Stromal cell of bone marrow (primary cell): ENCODE measurements at places on chromosomes 4 and X.
A peak's percentile ranks its signal among the peaks of the same experiment; 100 is the strongest.

GRCh38 chrX:10017872-10018271, 50.7 kb downstream of the CLDN34 start:
- DNase-seq = no peak

- no peak for DNase-seq
Measured at GRCh38 chrX:16836371-16836770, 33.8 kb downstream of the RBBP7 start.

DNA sequence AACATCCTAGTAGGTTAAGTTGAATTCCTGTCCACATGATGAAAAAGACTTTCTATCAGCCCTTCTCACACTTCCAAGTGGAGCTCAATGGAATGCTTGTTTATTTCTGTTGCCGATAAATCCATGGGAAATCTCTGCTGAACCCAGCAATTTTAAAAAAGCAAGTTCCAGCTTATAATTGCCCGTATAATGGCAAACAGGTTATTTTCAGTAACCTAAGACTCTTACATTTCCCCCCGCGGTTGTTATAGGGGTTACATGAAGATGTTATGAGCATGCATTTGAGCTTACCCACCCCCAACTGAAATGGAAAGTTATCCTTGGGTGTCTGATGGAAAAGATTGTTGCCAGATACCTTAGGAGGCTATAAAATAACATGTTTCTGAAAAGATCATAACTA, 136.2 kb downstream of the PALLD start:
- no peak for DNase-seq

DNA sequence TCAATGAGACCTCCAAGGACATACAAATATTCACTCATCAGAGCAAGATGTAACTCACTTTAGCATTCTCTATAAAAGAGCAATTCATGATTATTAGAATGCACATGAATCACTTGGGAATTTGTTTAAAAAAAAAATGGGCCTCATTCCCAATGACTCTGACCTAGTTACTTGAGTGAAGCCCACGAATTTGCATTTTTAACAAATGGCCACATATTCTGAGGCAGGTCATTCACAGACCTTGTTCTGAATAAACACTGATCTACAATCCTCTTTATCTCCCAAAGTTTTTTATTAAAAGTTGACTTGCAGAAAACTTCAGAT, 255.1 kb upstream of the VEGFC start:
- no peak for DNase-seq

DNA sequence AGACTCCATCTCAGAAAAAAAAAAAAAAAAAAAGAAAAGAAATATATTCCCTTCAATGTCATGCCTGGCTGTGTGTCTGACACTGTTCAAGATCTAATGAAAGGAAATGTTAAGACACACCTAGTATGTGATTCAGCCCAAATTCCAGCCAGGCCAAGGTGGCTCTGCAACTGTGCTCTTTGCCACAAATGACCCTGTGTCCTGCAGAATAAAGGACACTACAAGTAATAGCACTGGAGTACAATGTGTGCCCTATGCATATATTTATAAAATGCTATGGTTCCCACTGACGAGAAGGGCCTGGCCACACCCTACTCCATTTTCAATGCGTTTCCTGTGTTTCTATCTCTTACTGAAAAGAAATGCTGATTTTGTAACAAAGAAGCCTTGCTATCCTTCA, 98.0 kb upstream of the SORBS2 start:
- DNase-seq = no peak

DNA sequence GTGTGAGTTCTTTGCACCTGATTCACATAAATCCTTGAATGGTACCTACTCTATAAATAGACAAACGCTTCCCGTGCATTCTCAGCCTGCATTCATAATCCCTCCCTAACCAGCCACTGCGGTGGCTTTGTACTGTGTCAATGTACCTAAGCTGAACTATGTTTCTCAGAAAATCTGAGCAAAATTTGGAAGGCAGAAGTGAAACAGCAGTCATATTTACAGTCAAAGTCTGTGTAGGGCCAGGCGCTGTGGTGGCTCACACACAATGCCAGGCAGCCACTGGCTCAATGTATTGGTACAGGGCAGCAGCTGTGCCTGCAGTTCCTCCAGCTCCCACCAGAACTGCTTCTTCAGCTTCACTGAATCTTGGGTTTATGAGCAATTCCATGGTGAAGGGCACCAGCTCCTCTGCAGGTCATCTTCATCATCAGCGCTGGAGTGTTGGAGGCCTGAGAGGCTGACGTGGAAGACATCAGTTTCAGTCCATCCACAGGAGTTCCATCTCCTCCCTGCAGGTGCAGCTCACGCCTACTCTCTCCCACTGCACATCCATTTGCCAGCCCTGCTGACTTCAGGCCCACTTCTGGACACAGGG, 32.3 kb upstream of the IRF2 start:
- no peak for DNase-seq

- DNase-seq = peak; percentile 86
Measured at GRCh38 chr4:54165438-54165837, 63.7 kb upstream of the PDGFRA start.

DNA sequence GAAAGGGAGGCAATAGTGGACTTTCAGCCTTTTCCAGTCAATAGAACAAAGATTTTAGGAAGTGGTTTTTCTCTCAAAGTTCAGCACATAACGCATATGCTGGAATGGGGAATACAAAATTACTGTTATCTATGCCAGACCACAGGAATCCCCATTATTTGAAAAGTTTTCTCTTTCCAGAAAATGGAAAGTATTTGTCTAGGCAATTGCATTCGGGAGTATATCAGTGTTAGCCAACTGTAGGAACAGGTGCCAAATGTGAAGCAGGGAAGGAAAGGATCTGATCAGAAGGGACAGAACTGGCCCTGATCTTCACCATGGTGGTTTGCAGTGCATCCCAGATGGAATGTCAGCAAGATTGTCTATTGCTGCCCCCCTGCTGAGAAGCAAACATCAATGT, 213.6 kb downstream of the CPE start:
- peak; percentile 35 for DNase-seq

DNA sequence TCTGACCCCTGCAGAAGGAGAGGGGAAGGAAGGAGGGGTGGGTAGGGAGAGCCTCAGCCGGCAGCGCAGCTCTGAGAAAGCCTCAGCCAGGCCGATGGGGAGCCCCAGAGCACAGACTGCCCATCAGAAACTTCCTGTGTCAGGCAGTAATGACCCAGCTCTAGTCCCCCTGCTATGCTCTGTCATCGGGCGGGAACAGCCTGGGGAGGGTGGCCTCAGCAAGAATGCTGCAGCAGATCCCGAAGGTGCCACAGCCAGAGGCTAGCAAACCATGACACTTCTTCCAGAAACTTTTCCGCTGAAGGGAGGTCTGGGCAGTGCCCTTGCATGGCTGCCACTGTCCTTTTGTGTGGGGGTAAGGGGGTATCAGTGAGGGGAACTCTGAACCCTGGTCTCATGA, 279.0 kb downstream of the BCOR start:
- no peak for DNase-seq

GRCh38 chr4:89725268-89725667, 111.7 kb downstream of the SNCA start:
- DNase-seq = no peak

DNA sequence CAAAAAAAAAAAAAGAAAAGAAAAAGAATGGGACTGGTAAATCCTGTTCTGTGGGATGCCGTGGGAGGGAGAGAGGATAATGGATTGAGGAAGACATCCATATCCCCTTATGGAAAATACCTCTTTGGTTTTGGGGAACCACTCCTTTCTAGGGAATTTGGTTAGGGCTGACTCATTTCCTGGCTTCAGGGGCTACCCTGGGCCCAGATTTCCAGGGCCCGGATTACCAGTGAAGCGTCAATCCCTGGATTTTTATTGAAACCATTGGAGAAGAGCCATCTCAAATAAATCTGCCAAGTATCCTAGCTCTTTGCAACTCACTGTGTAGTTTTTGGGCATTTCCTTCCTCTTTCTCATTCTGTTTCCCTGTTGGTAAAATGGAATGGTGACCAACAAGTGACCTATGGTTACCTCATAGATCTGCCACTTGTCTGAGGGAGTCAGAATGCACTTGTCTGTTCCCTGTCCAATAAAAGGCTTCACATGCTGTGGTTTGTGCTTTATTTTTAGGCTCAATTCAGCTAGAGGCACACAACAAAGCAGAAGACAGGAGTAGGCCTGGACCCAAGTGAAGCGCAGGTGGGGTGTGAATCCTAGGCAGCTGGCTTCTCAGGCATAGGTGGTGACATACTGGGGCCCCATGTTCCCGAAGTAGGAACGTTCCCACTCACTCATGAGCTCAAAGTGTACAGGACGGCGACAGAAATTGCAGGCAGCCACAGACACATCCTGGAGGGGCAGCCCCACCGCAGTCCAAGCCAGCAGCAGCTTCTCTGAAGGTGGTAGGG, 8.6 kb downstream of the APEX2 start:
- DNase-seq = peak; percentile 40

DNA sequence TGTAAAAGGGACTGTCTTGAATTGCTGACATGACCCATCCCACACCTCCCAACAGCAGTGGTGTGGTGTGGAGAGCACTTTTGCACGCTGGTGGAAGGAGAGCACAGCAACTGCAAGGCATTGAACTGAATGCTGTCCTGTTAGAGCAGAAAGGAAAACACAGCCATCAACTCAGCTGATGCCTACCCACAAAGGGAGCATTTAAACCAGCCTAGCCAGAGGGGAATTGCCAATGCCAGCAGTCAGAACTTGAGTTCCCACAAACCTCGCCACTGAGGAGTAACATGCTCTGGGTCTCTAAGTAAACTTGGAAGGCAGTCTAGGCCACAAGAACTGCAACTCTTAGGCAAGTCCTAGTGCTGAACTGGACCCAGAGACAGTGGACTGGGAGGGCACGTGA, 31.9 kb downstream of the MAGED4 start:
- DNase-seq = no peak

DNA sequence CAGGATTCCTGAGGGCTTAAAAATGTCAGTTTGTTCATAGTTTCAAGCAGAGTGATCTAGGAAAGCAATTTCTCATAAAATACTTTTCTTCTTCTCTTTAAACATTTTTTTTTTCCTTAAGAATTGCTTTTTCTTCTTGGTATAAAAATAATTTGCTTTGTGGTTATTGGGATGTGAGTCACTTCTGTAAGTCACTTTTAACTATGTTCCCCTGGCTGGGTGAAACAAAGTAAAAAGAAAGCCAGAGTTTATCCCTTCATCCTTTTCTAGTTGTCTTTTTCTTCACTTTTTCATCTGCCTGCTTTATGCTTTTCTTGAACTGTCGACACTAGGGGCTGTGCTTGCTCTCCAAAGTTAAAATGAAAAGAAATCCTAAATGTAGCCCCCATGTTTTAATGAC, 33.5 kb downstream of the ARSJ start:
- peak; percentile 47 for DNase-seq

- DNase-seq = no peak
Measured at GRCh38 chr4:10949039-10949733, 264.6 kb upstream of the CLNK start.

DNA sequence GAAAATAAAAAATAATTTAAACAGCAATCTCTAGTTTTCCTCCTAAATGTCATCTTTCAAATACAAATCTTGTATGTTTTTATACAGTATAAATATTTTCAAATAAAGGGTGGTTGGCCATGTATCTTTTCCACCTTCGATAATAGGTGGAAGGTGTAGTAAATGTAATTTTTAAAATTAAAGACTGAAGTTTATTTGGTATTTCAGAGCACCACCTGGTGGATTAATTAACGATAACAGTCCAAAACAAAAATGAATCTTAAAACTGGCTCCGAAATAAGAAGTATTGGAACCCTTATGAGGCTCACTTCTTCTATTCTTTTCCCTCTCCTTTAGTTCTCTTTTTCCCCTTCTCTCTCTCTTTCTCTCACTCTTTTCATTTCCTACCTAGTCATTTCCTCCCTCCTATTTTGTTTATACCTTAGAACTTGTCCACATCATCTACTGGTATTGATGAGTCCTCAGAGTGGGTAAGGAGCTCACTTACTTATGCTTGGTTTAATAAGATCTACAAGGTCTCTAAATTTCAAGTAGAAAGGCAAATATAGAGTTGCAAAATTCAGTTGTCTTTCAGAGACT, 82.9 kb upstream of the EXOC1L start:
- no peak for DNase-seq

GRCh38 chr4:159046683-159047082, 56.2 kb upstream of the RAPGEF2 start:
- no peak for DNase-seq

DNA sequence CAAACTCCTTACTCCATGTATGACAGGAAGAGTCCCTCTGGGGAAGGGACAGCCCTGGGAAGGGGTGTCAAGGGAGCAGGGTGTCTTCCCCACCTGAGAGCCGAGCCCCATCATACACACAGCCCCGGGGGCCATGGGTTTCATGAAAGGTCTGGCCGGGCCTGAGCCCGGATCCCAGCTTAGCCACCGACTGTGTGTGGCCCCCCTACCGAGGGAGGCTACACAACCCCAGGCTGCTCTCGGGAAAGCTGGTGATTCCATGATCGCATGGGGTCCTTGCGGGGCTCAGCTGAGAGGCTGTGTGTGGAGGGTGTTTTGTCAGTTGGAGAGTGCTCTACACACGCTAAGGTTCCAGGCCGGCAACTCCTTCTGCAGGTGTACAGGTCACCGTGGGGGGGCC, 55.6 kb downstream of the SORCS2 start:
- no peak for DNase-seq

GRCh38 chr4:104682311-104682710, 187.6 kb upstream of the CXXC4 start:
- no peak for DNase-seq

DNA sequence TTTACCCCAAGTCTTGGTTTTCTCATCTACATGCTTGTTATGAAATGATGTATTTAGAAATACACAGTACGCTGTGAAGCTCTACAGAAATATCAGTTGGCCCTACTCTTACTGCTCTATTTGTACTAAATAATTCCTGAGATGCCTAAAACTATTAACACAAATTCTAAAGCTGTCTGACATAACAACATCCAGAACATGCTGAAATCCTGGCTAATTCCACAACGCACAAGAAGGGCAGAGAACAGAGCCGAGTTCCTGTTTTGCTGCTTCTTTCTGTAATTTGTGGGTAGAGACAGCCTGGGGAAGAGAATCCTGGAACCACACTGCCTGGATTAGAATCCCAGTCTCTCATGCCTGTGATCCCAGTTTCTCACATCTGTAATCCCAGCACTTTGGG, 59.0 kb downstream of the ZNF827 start:
- DNase-seq = no peak

GRCh38 chr4:88333741-88334405, 44.8 kb upstream of the HERC6 start:
- peak; percentile 76 for DNase-seq

GRCh38 chrX:37476571-37477170, 94.8 kb upstream of the LANCL3 start:
- DNase-seq = no peak

GRCh38 chr4:13299343-13299742, 184.8 kb downstream of the RAB28 start:
- DNase-seq = no peak

GRCh38 chr4:145882604-145883003, 56.0 kb downstream of the ZNF827 start:
- no peak for DNase-seq
